ENCODE measurements at places on chromosomes 2 and 18.

GRCh38 chr18:65365245-65365980 lies 385.4 kb upstream of the CDH7 start:
- DNase-seq = no peak

DNA sequence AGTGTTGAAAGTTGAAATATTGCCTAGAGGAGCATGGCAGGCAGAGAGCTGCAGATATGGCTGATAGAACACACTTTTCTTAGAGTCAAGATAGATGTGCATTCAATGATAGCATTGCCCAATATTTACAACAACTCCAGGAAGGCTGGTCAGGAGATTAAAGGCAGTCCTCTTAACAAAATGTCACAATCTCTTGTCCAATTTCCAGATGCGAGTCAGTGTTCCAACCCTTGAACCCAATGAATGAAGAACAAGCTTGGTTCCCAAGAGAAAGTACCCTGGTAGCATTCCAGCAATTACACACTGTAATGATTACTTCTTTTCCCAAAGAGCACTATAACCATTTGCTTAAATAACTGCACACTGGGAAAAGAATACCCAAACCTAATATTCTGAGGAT lies 839.4 kb upstream of the VRK2 start:
- DNase-seq = no peak

GRCh38 chr2:176412136-176412535 lies 142.9 kb downstream of the MTX2 start:
- DNase-seq = no peak

DNA sequence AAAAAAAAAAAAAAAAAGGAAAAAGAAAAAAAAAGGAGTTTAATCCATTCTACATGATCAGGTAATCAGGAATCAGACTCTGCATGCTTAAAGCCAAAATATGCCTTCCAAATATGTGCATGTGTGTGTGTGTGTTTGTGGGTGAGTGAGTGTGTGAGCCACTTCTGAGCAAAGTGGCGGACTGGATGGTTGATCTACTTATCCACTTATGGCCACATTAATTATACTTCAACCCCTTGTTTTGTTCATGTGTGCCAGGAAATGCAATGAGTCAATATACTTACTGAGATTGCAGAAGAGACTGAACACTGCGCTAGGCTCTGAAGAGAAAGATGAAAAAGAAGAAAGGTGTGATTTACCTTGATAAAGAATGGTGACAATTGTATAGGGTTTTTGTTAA lies 586.5 kb upstream of the NXPH2 start:
- DNase-seq = no peak

DNA sequence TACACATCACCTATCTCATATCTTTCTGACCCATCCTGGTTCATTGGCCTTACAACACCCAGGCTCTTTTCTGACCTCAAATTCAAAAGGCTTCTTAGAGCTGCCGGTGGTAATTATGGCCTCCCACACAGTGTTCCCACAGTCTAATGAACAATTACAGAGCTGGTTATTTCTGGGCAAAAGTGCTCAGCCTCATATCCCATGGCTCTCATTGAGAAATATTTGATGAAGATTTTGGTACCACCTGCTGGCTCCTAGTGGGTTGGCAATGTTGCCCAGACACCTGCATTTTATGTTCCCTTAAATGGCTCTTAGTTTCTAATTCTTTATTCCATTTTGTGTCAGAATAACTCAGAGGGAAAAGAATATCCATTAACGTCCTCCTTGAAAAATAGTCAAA lies 20.1 kb upstream of the SCYGR2 start:
- no peak for DNase-seq

DNA sequence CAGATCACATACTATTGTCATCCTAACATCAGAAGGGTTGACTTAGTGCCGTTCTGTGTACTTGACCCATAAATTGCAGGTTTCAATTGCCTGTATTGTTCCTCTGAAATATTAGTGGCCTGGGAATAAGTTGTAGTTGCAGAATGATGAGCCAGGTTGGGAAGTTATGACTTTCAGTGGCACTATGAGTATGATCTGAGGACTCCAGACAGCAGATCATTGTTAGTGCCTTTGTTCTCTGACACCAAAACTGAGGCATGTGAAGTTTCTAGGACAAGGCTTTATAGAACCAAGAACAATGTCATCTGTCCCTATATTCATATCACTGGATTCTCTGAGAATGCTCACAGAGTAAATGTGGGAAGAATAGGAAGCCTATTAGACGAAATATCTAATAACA lies 403.7 kb downstream of the STK39 start:
- DNase-seq = no peak

DNA sequence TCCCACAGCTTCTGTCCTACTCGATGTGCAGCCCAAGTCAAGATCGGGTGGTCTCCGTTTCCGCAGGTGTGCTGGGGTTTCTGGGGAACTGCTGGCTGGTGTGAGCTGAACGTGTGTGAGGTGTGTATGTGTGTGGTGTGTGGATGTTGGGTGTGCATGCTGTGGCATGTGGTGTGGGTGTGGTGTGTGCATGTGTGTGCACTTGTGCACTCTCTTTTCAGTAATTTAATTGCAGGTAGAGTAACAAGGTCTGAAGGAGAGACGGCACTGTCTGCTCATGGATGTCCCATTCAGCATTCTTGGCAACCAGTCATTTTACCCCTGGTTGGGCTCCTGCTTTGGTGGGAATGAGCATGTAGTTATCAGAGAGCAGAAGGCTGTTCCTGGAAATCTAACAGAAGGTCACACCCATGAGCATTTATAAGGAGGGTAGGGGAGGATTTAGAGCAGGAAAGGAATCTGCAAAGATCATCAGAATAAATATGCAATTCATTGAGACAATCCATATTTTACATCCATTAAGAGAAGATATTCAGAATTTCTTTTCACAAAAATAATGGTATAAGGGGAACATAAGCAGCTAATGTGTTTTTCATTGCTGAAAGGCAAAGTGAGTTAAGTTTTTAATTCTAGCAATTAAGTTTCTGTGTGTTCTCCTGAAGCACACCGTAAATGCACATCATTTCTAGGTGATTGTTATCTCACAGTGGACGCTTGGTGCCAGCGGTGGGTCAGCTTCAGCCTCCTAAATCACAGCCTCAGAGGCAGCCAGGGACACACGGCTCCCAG lies 60.7 kb downstream of the ADI1 start:
- DNase-seq = no peak

- no peak for DNase-seq
Measured at GRCh38 chr2:75853436-75853835, 142.7 kb upstream of the GCFC2 start.

DNA sequence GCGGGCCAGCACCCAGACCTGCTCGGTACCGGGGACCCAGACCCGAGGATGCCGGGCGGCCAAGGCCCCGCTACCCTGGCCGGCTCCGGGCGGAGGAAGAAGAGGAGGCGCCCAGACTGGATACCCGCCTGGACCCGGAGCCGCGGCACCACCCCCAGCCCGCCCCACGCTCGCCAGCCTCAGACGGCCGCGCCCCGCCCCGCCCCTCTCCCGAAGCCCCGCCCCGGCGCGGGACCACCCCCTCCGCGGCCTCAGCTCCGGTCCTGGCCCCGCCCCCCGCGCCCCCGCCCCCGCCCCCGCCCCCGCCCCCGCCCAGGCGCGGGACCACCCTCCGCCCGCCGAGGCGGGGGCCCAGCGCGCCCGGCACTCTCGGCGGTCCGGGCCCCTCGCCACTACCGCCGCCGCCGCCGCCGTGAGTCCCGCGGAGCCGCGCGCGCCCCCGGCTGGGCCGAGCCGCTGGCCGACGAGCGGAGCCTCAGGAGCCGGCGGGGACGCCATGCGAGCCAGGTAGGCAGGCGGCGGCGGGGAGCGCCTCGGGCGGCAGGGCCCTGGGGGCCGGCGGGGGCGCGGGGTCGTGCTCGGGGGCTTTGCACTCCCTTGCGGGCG lies at the start of gene SH3BP4:
Gene SH3BP4 (plus strand): TSS at position 354 of the 606 bp plus-strand sequence. CDS start 82,986 bp downstream, outside the sequence.
- no peak for DNase-seq

- DNase-seq = no peak
Measured at GRCh38 chr18:21184396-21184996, 57.5 kb upstream of the GREB1L start.

- DNase-seq = no peak
Measured at GRCh38 chr2:47282621-47283272, 120.2 kb upstream of the MSH2 start.

DNA sequence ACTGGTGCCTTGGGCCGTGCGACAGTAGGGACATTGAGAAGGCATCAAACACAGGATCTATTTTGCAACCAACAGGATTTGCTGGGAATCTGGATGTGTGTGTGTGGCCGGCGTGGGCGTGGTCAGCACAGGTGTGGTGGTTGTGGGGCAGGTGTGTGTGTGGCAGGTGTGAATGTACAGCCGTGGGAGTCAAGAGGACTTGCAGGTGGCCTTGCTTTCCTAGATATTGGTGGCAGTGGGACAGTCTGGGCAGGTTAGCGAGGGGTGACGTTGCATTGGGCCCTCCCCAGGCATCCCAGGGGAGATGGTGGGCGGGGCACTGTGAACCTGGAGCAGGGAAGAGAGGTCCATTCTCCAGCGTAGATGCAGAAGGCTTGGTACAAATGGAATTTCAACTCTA lies 3.2 kb upstream of the LIMS2 start:
- no peak for DNase-seq

GRCh38 chr2:203463266-203463678 lies 71.8 kb downstream of the RAPH1 start:
- no peak for DNase-seq

DNA sequence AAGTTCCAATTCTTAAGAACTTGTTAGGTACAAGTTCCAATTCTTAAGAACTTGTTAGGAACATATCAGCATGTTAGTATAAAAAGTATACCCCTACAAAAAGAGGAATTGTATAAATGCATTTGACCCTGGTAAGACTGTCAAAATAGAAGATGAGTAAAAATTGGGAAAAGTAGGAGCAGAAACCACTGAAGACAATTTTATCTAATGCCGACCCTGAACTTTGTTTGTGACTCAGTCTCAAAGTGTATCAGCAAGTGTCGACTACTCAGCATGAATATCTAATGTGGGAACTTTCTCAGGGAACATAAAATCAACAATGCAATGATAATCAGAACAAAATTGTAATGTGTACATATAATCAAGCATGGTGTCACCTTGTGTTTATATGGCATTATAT lies 583 bp upstream of the CD226 start:
- DNase-seq = no peak

- DNase-seq = no peak
Measured at GRCh38 chr2:197247083-197247482, 63.5 kb downstream of the ANKRD44 start.

DNA sequence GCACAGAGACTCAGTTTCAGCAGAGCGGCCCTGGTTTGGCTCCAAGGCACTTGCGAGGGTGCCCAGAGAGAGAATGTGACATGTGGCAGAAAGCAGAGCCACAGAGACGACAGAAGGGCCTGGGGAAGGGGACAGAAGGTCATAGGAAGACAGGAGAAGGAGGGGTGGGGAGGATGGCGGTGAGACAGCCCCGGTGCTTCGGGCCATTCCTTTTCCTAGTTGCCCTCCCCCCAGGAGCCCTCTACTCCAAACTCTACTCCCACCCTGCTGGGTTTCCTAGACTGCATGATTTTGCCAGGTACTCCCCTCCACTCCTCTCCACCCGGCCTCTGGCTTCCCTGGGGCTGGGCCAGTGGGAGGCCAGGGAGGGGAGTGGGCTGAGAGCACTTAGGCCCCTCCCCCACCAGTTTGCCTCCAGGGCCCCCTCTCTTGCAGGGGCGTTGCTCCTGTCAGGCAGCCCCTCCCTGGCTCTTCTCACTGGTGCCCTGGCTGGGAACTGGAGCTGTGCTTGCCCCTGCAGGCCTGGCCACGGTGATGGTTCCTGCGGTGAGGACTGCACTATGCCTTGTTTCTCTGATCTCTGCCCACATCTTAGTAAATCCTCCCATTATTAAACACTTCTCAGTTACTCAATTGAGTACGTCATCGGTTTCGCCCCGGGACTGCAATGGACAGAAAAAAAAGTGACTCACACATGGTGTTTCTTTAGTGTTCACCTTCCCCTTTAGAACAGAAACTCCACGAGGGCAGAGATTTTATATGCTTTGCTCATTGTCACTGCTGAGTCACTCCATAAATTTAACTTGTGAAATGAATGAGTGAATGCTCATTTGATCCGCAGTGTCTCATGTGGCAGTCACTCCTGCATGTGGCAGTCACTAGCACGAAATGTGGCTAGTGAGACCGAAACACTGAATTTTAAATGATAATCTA lies 58.7 kb upstream of the SP3 start:
- no peak for DNase-seq

DNA sequence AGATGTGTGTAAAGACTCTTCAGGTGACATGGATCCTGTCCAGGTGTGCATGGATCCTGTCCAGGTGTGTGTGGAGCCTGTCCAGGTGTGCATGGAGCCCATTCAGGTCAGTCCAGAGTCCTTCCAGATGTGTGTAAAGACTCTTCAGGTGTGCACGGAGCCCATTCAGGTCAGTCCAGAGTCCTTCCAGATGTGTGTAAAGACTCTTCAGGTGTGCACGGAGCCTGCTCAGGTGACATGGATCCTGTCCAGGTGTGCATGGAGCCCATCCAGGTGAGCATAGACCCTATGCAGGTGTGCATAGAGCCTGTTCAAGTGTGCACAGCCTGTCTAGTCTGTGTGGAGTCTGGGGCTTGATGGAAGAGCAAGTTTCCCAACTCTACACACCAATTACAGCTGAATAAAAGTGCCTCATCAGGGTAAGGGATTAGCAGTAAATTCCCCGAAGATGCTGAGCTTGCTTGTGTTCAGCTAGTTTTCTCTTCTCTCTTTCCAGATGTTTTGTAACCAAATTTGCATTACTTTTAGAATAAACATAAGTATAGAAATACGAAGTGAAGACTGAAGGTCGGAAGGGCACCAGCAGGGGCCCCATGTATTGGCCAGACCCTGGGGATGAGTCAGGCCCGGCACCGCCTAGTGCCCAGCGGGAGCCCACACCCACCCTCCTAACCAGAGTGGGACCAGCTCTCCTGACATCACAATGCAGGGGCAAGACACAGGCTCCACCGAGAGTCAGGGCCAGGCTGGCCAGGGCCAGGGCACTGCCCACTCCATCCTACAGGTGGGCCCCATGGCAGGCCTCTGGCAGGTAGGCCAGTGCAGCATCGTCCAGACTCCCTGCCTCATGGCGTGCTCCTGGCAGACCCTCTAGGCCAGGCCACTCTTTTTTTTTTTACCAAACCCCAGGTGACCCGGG lies 38.6 kb upstream of the GPC1 start:
- DNase-seq = no peak

DNA sequence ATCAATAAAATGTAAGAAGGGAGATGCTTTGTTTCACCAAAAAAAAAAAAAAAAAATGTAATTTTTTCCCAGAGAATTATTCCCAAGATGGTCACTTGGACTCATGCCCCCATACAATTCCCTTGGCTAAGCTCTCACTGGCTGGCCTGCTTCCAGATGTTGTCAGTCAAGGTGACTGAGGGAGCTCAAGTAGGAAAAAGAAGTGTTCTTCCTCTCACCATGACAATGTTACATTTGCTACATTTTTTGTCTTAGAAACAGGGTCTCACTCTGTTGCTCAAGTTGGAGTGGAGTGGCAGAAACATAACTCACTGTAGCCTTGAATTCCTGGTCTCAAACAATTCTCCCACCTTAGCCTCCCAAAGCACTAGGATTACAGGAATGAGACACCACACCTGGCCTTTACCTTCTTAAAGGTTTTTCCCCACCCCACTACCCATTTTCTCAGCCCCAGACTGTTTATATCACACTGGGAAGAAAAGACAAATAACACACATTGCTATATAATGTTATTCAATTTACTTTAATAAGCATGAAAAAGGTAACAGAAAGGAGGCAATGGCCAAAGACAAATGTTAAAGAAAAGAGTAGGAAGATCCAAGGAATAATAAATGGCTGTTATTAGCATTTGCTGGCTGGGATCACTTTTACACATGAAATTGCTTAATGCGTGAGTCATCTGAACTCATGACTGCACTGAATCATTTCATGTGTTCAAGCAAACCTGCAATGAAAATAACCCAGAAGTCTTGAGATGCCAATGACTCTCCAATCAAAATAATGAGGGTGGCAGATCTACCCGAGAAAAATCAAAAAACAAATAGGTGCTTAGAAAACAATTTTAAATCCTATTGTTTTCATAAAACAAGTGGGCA lies 45.2 kb downstream of the ACVR1 start:
- DNase-seq = no peak

All from GM18507 (cell line).